ENCODE measurements at places on chromosomes 13 and 19.

- DNase-seq: no peak
Observed at GRCh38 chr19:32201636-32202051, 143.8 kb upstream of the ZNF507 start.

DNA sequence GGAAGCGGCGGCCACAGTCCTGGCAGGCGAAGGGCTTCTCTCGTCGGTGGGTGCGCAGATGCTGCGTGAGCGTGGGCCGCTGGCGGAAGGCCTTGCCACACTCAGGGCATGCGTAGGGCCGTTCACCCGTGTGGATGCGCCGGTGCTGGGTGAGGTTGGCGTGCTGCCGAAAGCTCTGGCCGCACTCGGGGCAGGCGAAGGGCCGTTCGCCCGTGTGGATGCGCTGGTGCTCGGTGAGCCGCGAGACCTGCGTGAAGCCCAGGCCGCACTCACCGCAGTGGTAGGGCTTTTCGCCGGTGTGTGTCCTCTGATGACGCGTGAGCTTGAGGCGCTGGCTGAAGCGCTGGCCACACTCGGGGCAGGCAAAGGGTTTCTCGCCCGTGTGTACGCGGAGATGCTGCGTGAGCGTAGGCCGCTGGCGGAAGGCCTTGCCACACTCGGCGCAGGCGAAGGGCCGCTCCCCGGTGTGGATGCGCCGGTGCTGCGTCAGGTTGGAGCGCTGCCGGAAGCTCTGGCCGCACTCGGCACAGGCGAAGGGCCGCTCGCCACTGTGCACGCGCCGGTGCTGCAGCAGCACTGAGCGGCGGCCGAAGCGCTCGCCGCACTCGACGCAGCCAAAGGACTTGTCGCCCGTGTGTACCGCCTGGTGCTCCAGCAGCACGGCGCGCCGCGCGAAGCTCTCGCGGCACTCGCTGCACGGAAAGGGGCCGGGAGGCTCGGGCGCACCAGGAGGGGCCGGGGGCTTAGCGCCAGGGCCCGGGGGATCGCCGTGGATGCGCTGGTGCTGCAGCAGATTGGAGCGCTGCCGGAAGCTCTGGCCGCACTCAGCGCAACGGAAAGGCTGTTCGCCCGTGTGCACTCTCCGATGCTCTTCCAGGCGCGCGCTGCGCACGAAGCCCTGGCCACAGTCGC, 4.0 kb upstream of the UBE2M start:
- DNase-seq: no peak

GRCh38 chr19:35083691-35084508, 31.7 kb upstream of the FXYD3 start:
- DNase-seq: no peak

GRCh38 chr13:75986818-75987217, 350.7 kb downstream of the LMO7 start:
- DNase-seq: no peak

DNA sequence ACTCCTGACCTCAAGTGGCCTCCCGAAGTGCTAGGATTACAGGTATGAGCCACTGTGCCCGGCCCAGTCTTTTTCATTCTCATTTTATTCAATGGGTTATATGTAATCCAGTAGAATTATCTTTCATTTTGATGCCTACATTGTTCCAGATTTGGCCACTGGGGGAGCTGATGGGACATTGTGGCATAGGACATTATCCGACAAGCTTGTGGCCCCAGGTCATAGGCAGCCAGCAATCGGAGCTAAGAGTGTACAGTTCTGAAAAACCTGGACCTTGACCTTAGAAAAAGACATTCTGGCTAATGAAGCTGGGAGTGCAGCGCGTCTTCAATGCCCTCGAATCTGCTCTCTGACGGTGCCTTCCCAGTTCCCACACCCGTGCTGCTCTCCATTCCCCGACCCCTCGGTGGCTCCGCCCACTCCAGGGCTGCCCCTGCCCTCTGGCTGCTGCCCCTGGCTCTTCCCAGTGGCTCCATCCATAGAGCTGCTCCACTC, 108.7 kb downstream of the TEX29 start:
- no peak for DNase-seq

DNA sequence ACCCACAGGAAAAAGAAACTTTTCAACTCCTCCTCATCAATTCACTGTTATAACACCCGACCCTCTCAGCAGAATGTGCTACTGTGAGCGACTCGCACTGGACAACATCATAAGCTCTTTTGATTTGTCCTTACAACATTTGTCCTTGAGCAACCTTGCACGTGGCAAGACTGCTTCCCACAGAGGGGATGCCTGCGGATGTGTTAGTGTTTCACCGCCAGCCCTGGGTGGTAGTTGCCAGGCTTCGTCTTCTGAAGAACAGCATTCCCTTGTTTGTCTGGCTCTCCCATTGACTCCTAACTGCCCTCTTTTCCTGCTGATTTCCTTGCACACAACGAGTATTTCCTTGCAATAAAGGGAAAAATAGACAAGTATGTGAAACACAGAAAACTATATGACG, 111.4 kb upstream of the SLC7A1 start:
- DNase-seq: no peak

DNA sequence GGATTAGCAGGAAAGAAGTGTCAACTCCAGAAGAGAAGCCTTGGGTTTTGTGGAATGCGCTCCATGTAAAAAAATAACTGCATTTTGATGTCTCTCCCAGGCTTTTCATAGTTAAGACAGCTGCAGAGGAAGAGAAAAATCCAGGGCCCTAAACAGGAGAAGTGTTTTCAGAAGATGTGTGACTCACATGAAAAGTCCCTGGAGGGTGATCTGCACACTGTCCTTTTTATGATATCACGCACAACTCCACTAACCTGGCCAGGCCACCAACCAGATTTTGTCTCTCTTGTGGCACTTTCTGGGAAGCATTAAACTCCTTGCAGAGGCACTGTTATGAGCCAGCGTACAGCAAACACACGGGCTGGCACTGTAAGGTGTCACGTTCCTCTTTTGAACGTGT, 267.3 kb downstream of the FGF9 start:
- DNase-seq: no peak

DNA sequence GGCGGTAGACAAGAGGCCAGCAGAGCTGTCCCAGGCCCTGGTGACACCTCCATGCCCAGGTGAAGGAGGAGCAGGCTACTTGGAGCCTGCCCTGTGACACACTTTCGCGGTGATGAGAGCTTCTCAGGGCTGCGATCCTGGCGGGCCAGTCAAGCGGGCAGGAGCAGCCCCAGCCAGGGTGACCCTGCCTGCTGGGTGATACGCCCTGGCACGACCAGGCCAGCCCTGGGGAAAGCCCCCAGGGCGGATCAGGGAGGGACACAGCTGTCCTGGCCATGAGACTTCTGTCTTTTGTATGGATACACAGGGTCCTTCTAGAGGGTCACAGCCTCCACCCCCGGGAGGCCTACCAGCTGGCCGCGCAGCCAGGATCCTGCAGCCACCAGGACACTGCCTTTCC, 13.1 kb downstream of the DNM2 start:
- DNase-seq: no peak

DNA sequence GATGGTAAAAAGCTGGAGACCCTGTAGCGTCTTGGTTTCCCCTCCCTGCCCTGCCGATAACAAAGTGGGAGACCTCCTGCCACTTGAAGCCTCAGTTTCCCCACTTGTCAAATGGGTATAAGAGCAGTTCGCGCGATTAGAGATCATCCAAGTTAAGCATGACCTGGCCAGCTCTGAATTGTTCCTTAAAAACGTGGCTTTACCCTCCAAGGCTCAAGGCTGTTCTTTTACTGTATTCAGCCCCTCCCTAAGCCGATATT, 421 bp downstream of the TNPO2 start:
- no peak for DNase-seq

GRCh38 chr19:23365222-23365621, 30.0 kb downstream of the ZNF91 start:
- no peak for DNase-seq

GRCh38 chr19:29329460-29330134, 116.6 kb upstream of the UQCRFS1 start:
- DNase-seq: no peak

DNA sequence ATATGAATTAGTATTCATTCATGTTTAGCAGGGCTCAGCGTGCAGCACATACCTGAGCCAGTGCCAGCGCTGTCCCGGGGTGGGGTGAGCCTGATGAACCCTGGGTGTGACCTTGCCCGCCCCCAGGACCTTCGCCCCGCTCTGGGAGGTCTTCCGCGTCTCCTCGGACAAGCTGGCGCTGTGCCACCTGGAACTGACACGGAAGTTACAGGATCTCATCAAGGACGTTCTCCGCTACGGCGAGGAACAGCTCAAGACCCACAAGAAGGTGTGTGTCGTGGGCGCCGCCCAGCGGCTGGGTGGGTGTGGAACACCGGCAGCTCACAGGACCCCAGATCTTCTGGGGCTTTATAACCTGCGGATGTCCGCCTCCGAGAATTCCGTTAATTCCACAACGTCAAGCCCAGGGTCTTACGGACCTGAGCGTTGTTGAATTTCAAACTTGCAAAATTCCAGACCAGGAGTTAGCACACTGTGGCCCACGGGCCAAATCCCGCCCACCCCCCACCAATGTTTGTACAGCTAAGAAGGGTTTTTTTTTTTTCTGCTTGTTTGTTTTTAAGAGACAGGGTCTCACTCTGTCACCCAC, 15.4 kb downstream of the FCHO1 start:
- no peak for DNase-seq

DNA sequence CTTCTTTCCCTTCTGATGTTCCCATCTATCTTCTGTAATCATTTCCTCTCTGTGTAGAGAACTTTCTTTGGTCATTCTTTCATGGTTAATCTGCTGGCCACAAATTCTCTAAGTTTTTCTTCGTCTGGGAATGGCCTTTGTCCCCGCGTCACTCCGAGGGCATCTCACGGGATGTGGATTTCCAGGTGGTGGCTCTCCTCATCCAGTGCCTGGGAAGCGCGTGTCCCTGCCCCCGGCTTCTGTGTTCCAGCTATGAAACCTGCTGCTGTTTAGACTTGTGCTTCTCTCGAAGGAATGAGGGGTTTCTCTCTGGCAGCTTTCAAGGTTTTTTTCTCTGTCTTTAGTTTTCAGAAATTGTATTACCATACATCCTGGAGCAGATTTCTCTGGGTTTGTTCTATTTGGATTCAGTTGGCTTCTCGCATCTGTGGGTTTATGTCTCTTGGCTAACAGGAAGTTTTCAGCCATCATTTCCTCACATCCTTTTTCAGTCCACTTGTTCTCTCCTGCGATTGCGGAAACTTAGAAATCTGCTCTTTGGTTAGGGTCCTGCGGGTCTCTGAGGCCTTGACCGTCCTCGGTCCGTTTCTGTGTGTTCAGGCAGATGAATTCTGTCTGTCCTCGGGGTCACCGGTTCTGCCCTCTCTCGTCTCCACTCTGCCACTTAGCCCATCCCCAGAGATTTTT, 36.9 kb upstream of the DCUN1D2 start:
- no peak for DNase-seq

- no peak for DNase-seq
Observed at GRCh38 chr13:72952529-72953141, 106.2 kb upstream of the KLF5 start.

DNA sequence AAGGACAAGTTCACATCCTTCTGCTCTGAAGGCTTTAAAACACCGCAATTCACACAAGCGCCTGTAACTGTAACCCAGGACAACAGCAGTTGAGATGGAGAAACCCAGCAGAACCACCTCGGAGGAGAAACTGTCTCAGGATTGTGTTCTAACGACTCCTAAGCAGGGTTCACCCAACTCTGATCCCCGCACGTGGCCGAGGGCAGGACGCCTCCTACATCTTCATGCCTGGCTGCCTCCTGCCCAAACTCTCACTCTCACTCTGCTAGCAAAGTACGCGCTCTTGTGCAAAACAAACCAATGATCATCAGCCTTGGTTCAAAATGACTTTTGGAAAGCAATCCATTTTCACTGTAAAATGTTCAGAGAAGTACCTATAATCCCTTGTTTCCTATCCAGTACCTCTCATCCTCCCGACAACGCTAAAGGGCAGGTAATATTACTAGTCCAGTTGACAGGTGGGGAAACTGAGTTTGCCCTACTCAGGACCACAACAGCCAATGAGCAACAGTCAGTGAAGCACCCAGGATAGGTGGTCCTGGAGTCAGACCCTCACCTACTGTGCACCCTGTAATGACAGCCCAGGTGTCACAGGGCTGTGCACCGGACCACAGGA, 25.6 kb downstream of the EPS15L1 start:
- DNase-seq: no peak

DNA sequence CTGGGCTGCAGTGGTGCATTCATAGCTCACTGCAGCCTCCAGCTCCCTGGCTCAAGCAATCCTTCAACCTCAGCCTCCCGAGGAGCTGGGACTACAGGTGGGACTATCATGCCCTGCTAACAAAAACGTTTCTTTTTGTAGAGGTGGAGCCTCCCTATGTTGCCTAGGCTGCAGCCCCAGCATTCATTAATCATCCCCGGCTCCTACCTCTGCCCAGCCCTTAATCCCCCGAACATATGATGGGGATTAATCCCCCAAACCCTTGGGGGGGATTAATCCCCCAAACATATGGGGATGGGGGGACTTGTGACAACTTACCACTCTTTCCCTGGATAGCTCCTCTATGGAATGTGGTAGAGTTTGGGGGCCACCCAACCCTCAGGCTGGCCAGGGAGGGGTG, 45.9 kb downstream of the SUGP2 start:
- no peak for DNase-seq

GRCh38 chr19:29275266-29275665, 62.3 kb upstream of the UQCRFS1 start:
- no peak for DNase-seq

DNA sequence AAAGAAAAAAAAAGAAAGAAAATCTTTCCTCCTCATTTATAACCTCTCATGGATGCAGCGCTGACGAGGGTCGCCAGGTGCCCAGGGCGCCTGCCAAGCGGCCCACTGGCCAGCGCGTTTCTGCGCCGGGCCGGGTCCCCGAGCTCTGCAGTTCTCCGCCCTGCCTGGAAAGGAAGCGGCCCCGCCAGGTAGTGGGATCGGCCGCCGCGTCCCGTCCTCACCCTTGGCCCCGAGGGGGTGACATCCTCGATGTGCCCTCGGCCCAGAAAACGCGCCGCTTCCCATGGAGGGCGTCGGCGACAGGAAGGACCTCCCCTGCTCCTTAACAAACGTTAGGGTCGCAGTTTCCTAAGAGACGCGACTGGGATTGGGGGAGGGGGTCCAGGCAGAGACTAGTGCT, 56.9 kb downstream of the ZNF726 start:
- DNase-seq: no peak

DNA sequence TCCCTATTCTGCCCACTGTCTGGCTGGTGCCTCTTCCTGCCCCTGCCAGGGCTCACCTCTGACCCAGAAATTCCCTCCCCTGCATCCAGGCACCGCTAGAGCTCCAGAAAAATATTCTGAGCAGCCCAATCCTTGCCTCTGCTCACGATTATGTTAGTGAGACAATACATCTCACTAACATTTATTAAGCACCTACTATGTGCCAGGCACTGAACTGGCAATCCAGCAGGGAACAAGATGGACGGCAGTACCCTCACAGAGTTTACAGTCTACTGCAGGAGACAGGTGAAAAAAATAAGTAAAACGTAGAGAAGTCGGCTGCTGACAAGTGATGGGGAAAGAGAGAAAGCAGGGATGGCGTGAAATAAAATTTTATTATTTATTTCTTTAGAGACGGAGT, 5.5 kb downstream of the TINCR start:
- no peak for DNase-seq
